ENCODE measurements at places on chromosomes 5 and 9.

DNA sequence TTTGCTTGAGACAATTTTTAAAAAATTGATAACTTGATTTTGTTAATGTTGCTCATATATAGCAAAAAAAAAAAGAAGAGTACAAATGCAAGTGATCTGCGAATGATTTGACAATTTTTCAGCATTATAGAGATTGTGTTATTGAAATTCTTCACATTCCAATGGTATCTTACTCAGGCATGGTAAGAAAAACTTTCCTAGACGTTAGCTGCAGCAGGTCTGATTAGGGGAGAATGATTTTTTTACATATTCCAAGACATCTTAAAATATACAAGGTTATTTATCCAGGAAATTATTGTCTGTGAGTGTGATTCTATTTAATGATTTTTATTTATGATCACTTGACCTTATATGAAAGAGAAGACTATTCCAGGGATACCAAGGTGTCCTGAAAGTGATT lies 361.9 kb downstream of the MAT2B start:
- DNase-seq, result no peak

GRCh38 chr5:150789450-150789849 lies 10.9 kb downstream of the SMIM3 start:
- DNase-seq, result no peak

- DNase-seq, result no peak
These were observed 18.9 kb downstream of the AMBP start for GRCh38 chr9:114059047-114059803.

GRCh38 chr5:69074664-69075521 lies 18.9 kb upstream of the SLC30A5 start:
- no peak for DNase-seq

GRCh38 chr9:127884427-127884911 lies 7.0 kb upstream of the AK1 start:
- DNase-seq, result peak; percentile 76

All from NCI-H510A treated with DMSO at 0.1 percent for 48 hours (cell line).